MM.1S (cell line): ENCODE measurements at places on chromosomes 11 and 22.

GRCh38 chr11:76329983-76330382, 50.9 kb downstream of the THAP12 start:
- DNase-seq, result no peak

GRCh38 chr11:36948460-36949127, 350.6 kb upstream of the RAG2 start:
- no peak for DNase-seq

DNA sequence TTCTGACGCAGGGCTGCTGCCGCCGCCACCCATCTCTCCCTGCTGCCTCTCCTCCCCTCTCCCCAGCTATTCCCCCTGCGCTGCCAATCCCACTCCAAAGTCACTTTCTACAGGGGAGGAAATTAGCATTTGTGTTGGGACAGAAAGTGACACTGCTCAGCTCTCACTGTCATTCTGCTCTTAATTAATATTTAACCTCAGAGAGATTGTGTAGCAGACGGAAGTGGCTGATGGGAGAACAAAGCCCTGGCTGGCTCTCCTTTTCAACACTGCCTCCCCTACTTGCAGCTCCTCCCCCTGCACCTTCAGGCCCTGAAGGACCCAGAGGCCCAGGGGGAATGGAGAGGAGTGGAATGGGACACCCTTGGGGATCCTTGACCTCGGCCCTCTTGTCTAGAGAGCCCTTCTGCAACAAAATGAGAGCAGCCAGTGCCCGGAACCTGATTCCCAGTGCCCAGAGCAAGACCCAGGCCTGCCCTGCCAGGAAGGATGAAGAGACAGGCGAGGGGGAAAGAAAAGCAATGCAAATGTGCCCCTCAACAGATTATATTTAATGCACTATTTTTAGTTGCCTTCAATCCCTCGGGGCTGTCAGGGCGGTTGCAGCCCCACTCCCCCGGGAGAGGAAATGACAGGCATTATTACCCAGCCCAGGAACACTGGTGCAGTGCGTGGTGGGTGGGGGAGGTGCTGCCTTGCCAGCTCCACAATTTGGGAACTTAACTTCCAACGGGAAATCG, 14.6 kb upstream of the NRGN start:
- DNase-seq, result no peak

DNA sequence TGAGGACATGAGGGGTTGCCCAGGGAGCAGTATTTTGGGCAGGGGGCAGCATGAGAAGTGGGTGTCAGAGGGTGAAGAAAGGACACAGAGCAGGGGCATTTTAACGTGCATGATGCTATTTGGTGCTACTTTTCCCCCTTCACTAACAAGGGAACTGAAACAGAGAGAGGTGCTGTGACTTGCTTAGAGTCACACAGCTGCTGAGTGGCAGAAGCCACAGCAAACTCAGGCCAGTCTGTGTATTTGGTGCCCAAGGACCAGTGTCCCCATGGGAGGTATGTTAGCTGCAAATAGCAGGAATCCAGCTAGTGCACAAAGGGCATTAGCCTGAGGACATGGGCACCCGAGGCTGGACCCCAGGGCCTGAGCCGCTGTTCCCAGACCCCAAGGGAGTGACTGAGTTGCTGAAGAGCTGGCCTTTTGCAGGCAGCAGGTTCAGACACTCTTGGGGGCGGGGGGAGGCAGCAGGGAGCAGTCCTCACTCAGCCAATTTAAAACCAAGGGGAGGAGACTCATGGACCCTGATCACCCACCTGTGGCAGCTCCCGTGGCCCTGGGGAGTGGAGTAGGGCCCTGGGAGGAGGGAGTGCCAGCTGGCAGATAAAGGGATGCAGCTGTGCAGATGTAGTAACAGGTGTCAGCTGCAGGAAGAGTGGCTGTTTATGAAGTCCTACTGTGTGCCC, 14.6 kb downstream of the PARVG start:
- DNase-seq, result peak; percentile 23

- DNase-seq, result no peak
Measured at GRCh38 chr11:36162883-36163434, 126.3 kb downstream of the COMMD9 start.

DNA sequence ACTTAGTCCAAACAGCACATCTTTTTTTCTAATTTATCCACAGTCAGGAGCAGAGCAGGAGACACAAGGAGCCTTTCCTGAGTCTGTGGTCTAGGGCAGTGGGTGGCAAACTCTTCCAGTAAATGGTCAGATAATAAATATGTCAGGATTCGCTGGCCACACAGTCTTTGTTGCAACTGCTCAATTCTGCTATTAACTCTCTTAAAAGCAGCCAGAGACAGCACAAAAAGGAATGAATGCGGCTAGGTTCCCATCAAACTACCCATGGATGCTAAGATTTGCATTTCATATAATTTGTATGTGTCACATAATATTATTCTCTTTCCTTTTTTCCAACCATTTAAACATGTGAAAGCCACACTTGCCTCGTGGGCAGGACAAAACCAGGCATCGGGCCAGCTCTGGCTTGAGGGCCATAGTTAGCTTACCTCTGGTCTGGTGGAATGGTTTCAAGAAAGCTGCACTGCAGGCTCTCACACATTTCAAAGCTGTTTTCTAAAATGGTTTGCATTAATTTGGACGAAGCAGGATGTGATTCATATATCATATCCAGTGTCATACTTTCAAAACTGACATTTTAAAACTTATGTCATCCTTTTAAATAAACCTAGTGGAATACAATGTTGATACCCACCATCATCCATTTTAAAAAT, 64.7 kb upstream of the CD5 start:
- no peak for DNase-seq

- no peak for DNase-seq
Measured at GRCh38 chr11:7439746-7440320, 45.5 kb upstream of the OLFML1 start.

DNA sequence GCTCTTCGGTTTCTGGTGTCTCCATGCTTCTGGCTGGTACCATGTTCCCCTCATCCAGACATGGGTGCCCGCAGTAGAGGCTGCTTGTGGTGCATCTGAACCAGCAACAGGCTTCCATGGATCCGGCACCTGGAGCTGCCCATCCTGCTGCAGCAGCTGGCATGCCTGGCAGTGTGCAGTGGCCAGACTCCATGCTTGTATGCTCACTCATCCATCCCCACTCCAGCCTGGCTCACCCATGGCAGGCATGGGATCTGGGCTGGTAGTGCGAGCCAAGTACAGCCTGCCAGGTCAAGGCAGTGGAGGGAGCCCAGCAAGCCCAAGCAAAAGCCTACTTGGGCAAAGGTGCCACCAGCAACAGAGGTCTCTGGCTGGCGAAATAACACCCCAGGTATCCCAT, 6.2 kb upstream of the OR5W2 start:
- DNase-seq, result no peak

- DNase-seq, result no peak
Measured at GRCh38 chr11:126647735-126648134, 292.2 kb downstream of the ST3GAL4 start.

DNA sequence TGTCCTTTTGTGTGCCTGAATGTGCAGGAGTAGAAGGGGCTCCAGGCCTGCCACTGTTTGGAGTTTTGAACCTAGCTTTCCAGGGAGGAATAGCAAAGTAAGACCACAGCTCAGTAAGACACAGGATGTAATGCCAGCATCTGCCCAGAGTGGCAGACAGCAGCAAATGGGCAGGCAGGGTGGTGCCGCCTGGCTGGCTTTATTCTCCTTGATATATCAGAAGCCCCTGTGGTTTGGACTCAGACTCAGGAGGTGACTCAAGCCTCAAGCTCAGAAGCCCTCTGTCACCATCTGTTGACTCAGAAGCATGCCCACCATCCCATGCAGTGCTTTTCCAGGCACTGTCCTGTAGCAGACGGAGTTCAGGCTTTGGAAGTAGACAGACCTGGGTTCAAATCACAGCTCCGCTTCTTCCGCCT, 72.7 kb upstream of the TTC12 start:
- DNase-seq, result no peak

- no peak for DNase-seq
Measured at GRCh38 chr11:71103266-71103665, 149.1 kb downstream of the SHANK2 start.

DNA sequence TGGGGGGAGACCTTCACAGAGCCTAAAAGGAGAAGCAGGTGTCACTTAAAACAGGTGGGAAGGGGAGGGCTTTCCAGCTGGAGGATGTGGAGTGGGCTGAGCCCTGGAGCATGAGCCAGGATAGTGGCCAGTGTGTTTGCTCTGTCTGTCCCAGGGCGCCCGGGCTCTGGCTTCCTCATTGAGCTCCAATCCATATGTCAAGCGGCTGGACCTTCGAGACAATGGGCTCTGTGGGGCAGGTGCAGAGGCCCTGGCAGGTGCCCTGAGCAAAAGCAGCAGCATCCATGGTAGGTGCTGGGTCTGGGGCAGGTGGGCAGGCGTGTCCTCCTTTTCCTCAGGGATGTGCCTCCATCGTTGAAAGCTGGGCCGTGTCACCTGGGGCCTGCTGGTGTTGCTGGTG, 2.0 kb downstream of the LRRC74B start:
- DNase-seq, result no peak

DNA sequence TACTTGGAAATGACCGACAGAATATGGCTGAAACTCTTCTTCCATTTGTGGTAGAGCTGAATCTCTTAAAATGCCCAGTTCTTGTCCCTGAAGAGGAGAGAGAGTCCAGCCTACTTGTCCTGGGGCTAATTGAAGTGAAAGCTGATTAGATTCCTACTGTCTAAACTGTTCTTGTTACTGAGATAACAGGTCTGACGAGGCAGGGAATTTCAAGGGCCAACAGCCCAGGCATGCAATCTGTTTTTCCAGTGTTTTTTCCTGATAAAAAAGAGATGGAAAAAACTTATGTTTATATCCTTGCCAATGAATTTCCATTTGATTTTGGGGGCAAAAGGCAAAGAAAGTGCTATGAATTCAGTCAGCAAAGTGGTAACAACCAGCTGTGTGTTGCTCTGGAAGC, 195.5 kb downstream of the ETS1 start:
- DNase-seq, result no peak

- no peak for DNase-seq
Measured at GRCh38 chr11:121421149-121421901, 30.8 kb upstream of the SORL1 start.
